ENCODE measurements at places on chromosomes 4 and X. TPM values are rescaled to one million over a fixed set of nuclear protein-coding genes. Genes with fewer than 3 reads are reported as not detected.

The SMIM31 gene
- not detected for total RNA-seq

The PCSK1N gene
- total RNA-seq: not detected

The PYURF gene
- total RNA-seq: 71.6 TPM

The FRMD7 gene
- total RNA-seq: not detected

The MGAT4D gene
- not detected for total RNA-seq

The MSANTD1 gene
- 0.11 TPM for total RNA-seq

The COL4A6 gene
- 0.10 TPM for total RNA-seq

The CDK16 gene
- total RNA-seq: 109 TPM

DNA sequence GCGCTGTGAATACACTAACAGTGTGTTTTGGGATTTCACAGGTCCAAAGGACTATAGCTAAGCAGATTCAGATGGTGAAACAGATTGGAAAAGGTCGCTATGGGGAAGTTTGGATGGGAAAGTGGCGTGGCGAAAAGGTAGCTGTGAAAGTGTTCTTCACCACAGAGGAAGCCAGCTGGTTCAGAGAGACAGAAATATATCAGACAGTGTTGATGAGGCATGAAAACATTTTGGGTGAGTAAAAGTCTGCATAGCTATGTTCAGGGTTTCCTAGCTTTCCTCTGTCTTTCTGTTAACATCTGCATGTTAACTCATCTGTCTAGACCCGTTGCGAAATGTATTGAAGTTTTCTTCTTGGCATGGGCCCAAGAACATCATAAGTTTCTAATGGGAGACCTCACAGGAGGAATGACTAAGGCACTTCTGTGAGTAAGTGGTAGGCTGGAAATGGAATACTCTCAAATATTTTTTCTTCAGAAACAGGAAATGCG lies 372.1 kb downstream of the BMPR1B start:
- peak overlapping the region; percentile 47 for H3K27ac ChIP-seq
- peak; percentile 97 for DNase-seq
- no peaks in the 10 kb centered on the region for H3K36me3 ChIP-seq
- H3K4me1 ChIP-seq: peaks cover 16% of the 10 kb centered on the region

GRCh38 chr4:58734030-58734674 lies 1624.0 kb upstream of the IGFBP7 start:
- DNase-seq: no peak
- H3K4me3 ChIP-seq: no peak overlapping the region
- H3K4me1 ChIP-seq: no peaks in the 10 kb centered on the region
- no peak overlapping the region for H3K27ac ChIP-seq

GRCh38 chr4:146317783-146318182 lies 103.4 kb downstream of the REELD1 start:
- H3K27me3 ChIP-seq: no peaks in the 10 kb centered on the region
- DNase-seq: no peak
- H3K4me1 ChIP-seq: no peaks in the 10 kb centered on the region

DNA sequence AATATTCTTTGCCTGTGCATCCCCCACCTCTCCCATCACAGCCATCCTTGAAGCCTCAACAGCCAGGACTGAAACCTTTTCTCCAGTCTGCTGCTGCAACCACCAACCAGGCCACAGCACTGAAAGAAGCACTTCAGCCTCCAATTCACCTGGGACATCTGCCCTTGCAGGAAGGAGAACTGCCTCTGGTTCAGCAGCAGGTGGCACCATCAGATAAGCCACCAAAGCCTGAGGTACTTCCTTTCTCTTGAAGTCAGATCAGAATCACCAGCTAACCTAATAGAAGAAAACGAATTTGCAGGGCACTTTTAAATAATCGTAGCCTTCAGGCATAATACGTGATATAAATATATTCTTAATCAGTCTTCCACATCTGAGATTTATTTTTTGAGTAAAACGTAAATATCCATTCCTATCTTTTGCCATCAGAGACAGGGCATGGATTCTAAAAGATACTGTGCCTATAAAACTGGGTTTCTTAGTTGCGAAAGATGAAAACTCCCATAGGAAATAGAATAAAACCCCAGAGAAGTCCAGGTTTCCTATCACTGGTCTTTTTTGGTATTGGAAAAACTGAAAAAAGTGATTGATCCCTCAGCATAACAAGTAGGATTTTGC lies 9.5 kb downstream of the AMBN start:
- no peak overlapping the region for H3K27ac ChIP-seq
- no peak overlapping the region for H3K4me3 ChIP-seq
- H3K27me3 ChIP-seq: peaks cover 6% of the 10 kb centered on the region

GRCh38 chrX:18714910-18715309 lies 7.5 kb downstream of the PPEF1 start:
- DNase-seq: no peak
- peaks cover 4% of the 10 kb centered on the region for H3K27me3 ChIP-seq
- no peaks in the 10 kb centered on the region for H3K36me3 ChIP-seq

- no peak overlapping the region for H3K27ac ChIP-seq
- H3K36me3 ChIP-seq: no peaks in the 10 kb centered on the region
- H3K4me3 ChIP-seq: no peak overlapping the region
- H3K27me3 ChIP-seq: peaks cover 11% of the 10 kb centered on the region
- no peak for DNase-seq
- no peaks in the 10 kb centered on the region for H3K4me1 ChIP-seq
These were observed 4.9 kb downstream of the UGT8 start for GRCh38 chr4:114603497-114603896.

GRCh38 chr4:164700471-164700870 lies 53.5 kb upstream of the SMIM31 start:
- DNase-seq: no peak
- no peak overlapping the region for H3K27ac ChIP-seq
- no peaks in the 10 kb centered on the region for H3K27me3 ChIP-seq
- H3K4me3 ChIP-seq: no peak overlapping the region
- H3K4me1 ChIP-seq: no peaks in the 10 kb centered on the region
- H3K36me3 ChIP-seq: no peaks in the 10 kb centered on the region

DNA sequence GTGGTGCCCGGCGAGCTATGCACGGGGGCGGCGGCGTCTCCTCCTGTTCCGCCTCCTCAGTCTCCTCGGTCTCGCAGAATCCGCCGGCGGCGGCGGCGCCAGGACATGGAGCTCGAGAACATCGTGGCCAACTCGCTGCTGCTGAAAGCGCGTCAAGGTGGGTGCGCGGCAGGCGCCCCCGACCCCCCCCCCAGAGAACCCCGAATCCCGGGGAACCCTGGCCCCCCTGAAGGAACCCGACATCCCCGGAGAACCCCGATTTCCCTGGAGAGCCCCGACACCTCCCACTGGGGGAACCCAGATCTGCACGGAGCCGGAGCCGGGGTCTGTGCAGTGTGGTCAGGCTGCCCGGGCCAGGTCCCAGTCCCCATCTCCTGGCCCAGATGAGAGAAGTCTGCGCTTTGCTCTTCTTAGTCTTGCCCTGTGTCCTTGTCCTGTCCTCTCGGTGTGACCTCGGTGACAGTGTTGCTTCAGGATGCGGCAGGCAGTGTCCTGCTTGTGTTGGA lies 648 bp downstream of the GRK4 start:
- peak; percentile 42 for DNase-seq
- H3K27me3 ChIP-seq: no peaks in the 10 kb centered on the region
- peak overlapping the region; percentile 47 for H3K27ac ChIP-seq
- H3K4me3 ChIP-seq: peak overlapping the region; percentile 91

DNA sequence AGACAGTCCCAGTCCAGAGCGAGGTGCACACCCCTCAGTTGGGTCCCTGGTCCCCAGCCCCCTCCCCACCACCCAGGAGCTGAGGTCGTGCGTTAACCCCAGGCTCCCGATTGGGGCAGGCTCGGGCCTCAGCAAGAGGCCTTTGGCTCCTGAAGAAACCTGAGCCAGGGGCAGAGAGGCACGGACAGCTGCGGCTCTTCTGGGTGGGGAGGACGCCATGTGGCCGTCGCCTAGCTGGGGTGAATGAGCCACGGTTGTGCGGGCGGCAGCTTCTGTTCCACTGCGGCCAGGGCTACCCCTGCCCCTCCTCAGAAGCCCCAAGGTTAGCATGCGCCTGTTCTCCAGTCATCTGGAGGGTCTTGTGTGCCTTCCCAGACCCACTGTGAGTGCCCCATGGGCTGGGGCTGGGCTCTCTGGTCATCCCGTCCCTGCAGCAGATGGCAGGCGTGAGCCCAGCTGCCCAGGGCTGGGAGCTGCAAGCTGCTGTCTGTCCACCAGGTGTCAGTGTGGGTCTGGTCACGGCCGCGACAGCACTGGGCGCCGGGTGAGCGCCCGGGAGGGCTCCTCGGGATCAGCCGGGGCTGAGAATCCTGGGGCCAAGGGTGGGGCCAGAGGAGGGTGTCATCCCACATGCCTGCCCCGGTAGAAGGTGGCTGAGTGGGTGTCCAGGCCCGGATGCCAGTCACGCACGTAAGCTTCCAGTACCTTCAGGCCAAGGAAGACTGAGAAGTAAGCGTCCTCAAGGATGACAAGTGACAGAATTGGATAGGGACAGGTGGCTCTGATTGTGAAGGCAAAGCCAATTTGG lies 21.9 kb downstream of the ATP2B3 start:
- H3K4me3 ChIP-seq: no peak overlapping the region
- no peaks in the 10 kb centered on the region for H3K36me3 ChIP-seq
- peaks cover 9% of the 10 kb centered on the region for H3K27me3 ChIP-seq

GRCh38 chr4:38730830-38731646 lies 51.8 kb downstream of the TLR10 start:
- DNase-seq: peak; percentile 84
- H3K27me3 ChIP-seq: peaks cover 8% of the 10 kb centered on the region
- peaks cover 8% of the 10 kb centered on the region for H3K36me3 ChIP-seq
- no peak overlapping the region for H3K4me3 ChIP-seq
- H3K27ac ChIP-seq: no peak overlapping the region

- H3K4me3 ChIP-seq: no peak overlapping the region
- no peaks in the 10 kb centered on the region for H3K36me3 ChIP-seq
- no peak overlapping the region for H3K27ac ChIP-seq
- H3K4me1 ChIP-seq: peaks cover 9% of the 10 kb centered on the region
- no peak for DNase-seq
These were observed 1072.9 kb upstream of the SLIT2 start for GRCh38 chr4:19178835-19179234.

GRCh38 chr4:185020863-185021761 lies 2.8 kb downstream of the HELT start:
- DNase-seq: no peak
- peaks cover 65% of the 10 kb centered on the region for H3K27me3 ChIP-seq
- no peak overlapping the region for H3K4me3 ChIP-seq
- 0 out of 2 replicates have a peak, but pooled peaks cover 6% of the 10 kb centered on the region for H3K4me1 ChIP-seq
- no peaks in the 10 kb centered on the region for H3K36me3 ChIP-seq
